Heart left ventricle (tissue), 16 donors: ENCODE measurements at places on chromosomes 11 and 22. TPM values are rescaled to one million over a fixed set of nuclear protein-coding genes. Genes with fewer than 3 reads are reported as not detected.

DNA sequence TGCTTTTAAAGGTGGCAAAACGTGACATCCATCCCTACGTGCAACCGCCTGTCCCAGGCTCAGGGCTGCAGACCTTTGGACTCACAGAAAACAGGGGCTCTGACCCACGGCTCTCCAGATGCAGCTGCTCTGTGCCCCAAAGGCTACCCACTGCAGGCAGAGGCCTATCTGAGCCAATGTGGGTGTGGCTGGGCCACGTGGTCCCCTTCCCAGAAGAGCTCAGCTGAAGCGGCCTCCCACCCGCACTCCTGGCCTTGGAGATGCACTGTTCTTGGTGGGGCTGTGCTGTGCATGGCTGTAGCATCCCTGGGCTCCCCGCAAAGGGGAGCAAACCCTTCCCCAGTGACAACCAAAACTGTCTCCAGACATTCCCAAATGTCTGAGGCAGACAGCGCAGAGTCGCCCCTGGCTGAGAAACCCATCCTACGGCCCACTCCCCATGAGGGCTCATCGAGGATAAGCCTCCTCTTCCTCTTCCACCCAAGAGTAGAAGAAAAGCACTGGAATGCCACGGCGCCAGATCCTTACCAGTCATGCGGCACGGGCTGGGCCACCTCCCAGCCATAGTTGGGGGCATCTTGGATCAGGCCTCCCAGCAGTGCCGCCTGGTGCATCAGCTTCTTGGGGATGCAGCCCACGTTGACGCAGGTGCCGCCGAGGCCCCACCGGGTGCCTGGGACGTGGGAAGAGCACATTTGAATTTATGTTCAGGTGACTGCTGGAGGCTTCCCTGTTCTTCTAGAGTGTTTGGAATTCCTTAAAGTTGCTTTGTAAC lies 23.1 kb upstream of the COMT start:
- no peaks in the 10 kb centered on the region for H3K4me1 ChIP-seq
- H3K36me3 ChIP-seq: peaks cover 49% of the 10 kb centered on the region
- no peak overlapping the region for H3K27ac ChIP-seq
- no peaks in the 10 kb centered on the region for H3K27me3 ChIP-seq

DNA sequence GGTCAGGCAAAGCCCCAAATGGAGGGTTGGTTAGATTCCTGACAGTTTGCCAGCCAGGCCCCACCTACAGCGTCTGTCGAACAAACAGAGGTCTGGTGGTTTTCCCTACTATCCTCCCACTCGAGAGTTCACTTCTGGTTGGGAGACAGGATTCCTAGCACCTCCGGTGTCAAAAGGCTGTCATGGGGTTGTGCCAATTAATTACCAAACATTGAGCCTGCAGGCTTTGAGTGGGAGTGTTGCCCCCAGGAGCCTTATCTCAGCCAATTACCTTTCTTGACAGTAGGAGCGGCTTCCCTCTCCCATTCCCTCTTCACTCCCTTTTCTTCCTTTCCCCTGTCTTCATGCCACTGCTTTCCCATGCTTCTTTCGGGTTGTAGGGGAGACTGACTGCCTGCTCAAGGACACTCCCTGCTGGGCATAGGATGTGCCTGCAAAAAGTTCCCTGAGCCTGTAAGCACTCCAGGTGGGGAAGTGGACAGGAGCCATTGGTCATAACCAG lies 4.7 kb upstream of the TTC36 start:
- no peaks in the 10 kb centered on the region for H3K27me3 ChIP-seq
- H3K27ac ChIP-seq: no peak overlapping the region
- H3K36me3 ChIP-seq: peaks cover 81% of the 10 kb centered on the region
- H3K4me3 ChIP-seq: no peak overlapping the region

KCNQ1OT1 gene
- polyA plus RNA-seq: 0.14 TPM

APOL1 gene
- 18.9 TPM for polyA plus RNA-seq

LARGE1 gene
- polyA plus RNA-seq: 31.2 TPM

GRCh38 chr22:24285245-24285644 lies 14.6 kb downstream of the SPECC1L start:
- no peaks in the 10 kb centered on the region for H3K27me3 ChIP-seq
- no peak for DNase-seq
- H3K27ac ChIP-seq: no peak overlapping the region
- no peaks in the 10 kb centered on the region for H3K36me3 ChIP-seq
- H3K4me3 ChIP-seq: no peak overlapping the region

CNTF gene
- polyA plus RNA-seq: 0.19 TPM

P2RY6 gene
- polyA plus RNA-seq: 1.2 TPM

GRCh38 chr11:118061586-118062125 lies 15.2 kb upstream of the TMPRSS4 start:
- no peaks in the 10 kb centered on the region for H3K36me3 ChIP-seq
- DNase-seq: no peak
- no peaks in the 10 kb centered on the region for H3K27me3 ChIP-seq
- H3K4me1 ChIP-seq: no peaks in the 10 kb centered on the region
- H3K4me3 ChIP-seq: no peak overlapping the region

HPS5 gene
- polyA plus RNA-seq: 9.8 TPM

DNA sequence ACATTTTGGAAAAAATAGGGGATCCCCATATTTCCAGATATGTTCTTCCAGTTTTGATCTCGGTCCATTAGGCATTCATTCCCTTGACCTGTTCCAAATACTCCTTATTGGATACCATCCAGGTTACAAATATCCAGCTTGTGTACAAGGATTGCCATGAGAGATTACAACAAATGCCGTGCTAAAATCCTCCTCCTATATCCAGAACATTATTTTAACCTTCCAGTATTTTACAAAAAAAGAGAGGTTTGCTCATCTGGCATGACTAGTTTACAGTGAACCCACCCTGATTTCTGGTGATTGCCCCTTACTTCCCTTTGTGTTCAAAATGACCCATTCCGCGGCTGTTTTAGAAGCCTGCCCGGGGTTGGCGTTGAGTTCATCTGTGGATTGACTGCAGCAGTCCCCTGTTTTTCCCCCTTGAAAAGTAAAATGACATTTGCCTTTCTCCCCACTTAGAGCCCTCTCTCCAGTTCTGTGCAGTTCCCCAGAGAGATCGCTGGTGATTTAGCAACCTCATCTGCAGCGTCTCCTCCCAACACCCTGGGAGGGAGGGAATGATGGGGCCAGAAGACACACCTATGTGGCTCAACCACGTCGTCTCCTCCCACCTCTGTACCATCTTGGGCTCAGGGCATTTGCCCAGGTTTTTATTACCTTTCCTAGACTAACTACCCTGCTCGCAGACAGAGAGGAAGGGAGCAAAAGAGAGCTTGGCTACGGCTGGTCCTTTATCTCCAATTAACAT lies 73.6 kb downstream of the DSCAML1 start:
- H3K27ac ChIP-seq: no peak overlapping the region
- DNase-seq: no peak
- no peaks in the 10 kb centered on the region for H3K27me3 ChIP-seq
- no peak overlapping the region for H3K4me3 ChIP-seq
- H3K4me1 ChIP-seq: no peaks in the 10 kb centered on the region
- H3K36me3 ChIP-seq: no peaks in the 10 kb centered on the region

- peak overlapping the region; percentile 36 for H3K4me3 ChIP-seq
- H3K27me3 ChIP-seq: peaks cover 6% of the 10 kb centered on the region
- no peaks in the 10 kb centered on the region for H3K36me3 ChIP-seq
- H3K4me1 ChIP-seq: peaks cover 10% of the 10 kb centered on the region
- peak; percentile 35 for DNase-seq
These were observed 36.1 kb upstream of the OR8B8 start for GRCh38 chr11:124481365-124482323.

DNA sequence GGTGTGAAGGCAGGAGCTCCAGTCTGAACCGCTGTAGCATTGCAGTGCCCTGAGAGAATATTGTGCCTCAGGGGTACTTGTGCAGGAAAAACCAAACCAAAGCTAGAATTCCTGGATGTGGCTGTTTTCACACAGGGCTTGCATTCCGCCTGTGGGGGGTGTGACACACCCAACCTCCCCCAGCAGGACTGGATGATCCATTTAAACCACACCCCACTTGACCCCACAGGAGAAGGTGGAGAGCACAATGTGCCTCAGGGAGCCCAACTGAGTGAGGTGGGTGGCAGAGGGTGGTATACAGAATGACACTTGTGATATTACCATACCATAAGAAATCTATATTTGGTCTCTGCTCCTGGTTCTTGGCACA lies 66.9 kb upstream of the SLC22A12 start:
- no peak overlapping the region for H3K4me3 ChIP-seq
- H3K27me3 ChIP-seq: peaks cover 61% of the 10 kb centered on the region
- H3K27ac ChIP-seq: no peak overlapping the region
- no peak for DNase-seq
- H3K36me3 ChIP-seq: no peaks in the 10 kb centered on the region
- H3K4me1 ChIP-seq: no peaks in the 10 kb centered on the region

RPS6KB2 gene
- 33.3 TPM for polyA plus RNA-seq

DNA sequence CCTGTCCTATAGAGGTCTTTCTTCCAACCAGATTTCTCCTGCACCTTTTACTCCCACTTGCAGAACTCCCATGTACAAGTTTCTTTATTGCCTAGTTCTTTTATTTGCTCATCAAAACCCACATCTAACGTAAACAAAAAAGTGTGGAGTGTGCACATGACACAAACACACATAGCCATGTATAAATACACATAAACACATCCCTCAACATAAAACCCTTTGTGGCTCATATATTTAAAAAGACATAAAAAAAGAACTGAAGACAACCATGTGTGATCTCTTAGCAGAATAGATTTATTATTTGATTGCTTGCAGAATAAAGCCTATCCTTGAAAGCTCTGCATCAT lies 1.7 kb downstream of the HBG2 start:
- DNase-seq: no peak
- H3K4me3 ChIP-seq: no peak overlapping the region

GRCh38 chr22:29979777-29980321 lies 96.9 kb downstream of the MTMR3 start:
- DNase-seq: no peak
- no peak overlapping the region for H3K4me3 ChIP-seq
- H3K4me1 ChIP-seq: no peaks in the 10 kb centered on the region
- H3K27me3 ChIP-seq: no peaks in the 10 kb centered on the region

- H3K4me1 ChIP-seq: peaks cover 17% of the 10 kb centered on the region
- DNase-seq: no peak
- no peak overlapping the region for H3K4me3 ChIP-seq
- no peak overlapping the region for H3K27ac ChIP-seq
These were observed 16.3 kb downstream of the CPSF7 start for GRCh38 chr11:61413496-61413895.

DDX25 gene
- polyA plus RNA-seq: not detected

DNA sequence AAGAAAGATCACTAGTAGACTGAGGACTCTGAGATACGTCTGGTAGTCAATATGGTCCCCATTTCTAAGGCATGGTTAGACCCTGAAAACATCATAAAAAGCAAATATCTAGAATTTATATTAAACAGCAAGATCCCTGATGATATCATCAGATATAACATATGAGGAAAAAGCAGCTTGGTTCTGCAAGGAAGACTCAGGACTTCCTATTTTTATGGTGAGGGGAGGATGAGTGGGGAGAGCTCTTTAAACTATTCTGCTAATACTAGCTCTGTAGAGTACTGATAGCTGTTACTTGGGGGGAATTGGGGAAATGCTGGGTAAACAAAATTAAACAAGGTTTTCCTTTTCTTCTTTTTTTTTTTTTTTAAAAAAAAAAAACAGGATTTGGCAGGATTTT lies 235.8 kb downstream of the SWAP70 start:
- no peak for DNase-seq
- peaks cover 3% of the 10 kb centered on the region for H3K4me1 ChIP-seq
- H3K4me3 ChIP-seq: no peak overlapping the region

DNA sequence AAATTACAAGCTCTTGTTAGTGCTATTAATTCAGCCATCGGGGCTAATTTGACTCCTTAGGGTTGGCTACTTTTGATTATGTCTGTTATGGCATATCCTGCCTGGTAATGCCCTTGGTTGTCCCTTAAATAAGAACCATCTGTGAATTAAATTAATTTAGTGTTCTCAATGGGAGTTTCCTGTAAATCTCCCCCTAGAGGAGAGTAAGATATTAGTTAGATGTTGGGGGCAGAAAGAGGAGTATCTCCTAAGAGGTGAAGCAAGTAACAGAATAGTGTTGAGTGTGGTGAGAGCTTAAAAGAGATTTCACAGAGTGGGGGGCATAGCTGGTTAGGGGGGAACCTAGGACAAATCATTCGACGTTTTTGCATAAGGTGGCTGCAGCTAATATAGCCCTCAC lies 1126.9 kb downstream of the JRKL start:
- no peaks in the 10 kb centered on the region for H3K27me3 ChIP-seq
- H3K4me1 ChIP-seq: no peaks in the 10 kb centered on the region
- DNase-seq: no peak
- H3K4me3 ChIP-seq: no peak overlapping the region
- no peak overlapping the region for H3K27ac ChIP-seq
- H3K36me3 ChIP-seq: no peaks in the 10 kb centered on the region

CTSD gene
- polyA plus RNA-seq: 420 TPM

DNA sequence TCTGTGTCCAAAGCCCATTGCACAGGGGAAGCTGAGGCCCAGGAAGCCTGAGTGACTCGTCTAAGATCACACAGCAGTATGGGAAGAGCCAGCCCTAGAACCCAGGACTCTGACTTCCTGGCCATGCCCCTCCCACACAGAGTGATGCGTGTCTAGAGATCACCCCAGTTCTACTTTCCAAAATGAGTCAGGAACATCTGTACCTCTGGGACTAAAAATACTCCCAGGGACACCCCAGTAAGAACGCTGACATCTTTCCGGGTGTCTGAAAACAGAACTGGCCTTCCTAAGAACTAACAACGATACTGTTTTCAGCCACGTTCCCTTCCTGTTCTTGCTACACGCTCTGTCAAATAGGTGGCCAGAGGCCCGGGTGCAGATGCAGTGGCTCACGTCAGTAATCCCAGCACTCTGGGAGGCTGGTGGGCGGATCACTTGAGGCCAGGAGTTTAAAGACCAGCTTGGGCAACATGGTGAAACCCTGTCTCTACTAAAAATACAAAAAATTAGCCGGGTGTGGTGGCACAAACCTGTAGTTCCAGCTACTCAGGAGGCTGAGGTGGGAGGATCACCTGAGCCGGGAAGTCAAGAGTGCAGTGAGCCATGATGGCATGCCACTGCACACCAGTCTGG lies 21.7 kb upstream of the PDGFB start:
- H3K4me1 ChIP-seq: peaks cover 37% of the 10 kb centered on the region
- no peaks in the 10 kb centered on the region for H3K36me3 ChIP-seq
- no peak for DNase-seq
- H3K4me3 ChIP-seq: no peak overlapping the region

DNA sequence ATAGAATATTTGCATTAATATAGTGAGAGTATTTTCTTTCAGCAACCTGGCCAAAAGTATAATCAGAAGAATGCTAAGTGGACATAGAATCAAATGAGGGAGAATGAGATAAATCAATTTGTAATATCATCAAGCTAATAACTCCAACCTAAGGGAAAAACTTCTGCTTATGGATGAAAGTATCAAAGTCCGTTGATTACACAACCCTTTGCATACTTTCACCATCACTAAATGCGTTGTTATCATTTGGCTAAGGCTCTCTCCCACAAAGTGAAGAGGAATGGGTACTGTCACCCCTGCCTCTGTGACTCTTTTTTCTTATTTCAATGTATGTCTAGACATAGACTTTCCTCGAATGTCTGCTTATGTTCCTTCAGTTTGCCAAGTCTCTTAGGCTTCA lies 16.4 kb upstream of the CASP4 start:
- no peak for DNase-seq
- no peak overlapping the region for H3K4me3 ChIP-seq
